ENCODE measurements at places on chromosomes 1 and 21.

GRCh38 chr21:33073636-33074035, 3.7 kb downstream of the OLIG1 start:
- no peak for ATAC-seq

- ATAC-seq, result no peak
These were observed 6.5 kb downstream of the WARS2 start for GRCh38 chr1:119133987-119134386.

GRCh38 chr1:150981805-150982712, at the start of gene ANXA9:
ANXA9 (plus strand) TSS chr1:150982292; CDS start chr1:150983106, 814 bp downstream.
- peak; percentile 67 for ATAC-seq

DNA sequence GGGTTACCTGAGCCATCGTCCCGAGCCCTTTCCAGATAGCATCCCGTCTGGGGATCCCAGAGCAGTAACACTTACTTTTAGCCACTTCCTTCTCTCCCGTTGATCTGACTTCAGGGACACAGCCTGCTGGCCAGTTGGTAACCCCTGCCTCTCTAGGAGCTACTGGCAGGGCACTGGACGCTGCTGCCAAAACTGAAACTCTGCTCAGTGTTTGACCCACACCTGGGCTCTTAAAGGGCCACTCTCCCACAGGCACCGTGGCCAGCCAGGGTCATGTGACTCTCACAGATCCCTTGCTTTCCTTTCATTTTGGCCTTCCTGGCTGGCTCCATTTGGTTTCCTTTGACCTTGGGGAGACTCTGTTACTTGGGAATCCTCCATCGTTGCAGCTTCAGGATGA, at the start of gene PIGR:
Gene PIGR (minus strand): TSS at position 206 of the 400 bp plus-strand sequence. CDS start 5,935 bp downstream, outside the sequence.
- ATAC-seq, result no peak

DNA sequence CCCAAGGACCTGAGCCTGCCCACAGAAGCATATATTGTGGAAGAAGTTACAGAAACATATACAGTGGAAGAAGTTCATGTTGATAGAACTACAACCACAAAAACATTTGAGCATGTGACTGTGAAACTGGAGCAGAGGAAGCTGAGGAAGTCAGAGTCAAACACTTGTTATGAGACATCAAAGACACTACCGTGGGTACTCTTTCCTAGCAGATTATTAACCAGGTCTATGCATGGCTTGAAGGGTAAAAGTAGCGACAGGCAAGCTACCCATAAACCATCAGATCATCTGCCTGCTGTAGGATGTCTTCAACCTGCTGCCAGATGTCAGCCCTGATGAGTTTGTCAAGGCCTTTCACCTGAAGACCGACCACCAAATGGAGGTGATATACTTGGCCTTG, 35.8 kb downstream of the IVNS1ABP start:
- ATAC-seq, result no peak

Data from esophagus mucosa (tissue), 1 donor.